T follicular helper cell (primary cell): ENCODE measurements at places on chromosomes 5 and 9.

- DNase-seq = no peak
Observed at GRCh38 chr5:56516441-56516840, 283.3 kb upstream of the ANKRD55 start.

DNA sequence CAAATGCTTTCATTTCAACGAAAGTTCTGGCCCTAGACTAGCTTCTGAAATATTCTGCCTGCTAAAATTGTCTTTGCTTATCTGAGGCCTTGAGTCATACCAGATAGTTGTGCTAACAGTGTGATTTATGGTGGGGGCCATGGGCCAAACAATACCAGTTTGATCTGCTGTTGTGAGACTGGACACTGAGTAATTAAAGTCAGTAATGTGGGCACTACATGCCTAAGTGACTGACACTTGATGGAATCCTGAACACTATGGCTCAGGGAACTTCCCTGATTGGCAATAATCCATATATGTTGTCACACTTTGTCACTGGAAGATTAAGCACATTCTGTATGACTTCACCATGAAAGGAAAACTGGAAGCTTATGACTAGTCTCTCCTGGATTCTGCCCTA is 127.6 kb upstream of the CYLC2 start:
- DNase-seq = no peak

DNA sequence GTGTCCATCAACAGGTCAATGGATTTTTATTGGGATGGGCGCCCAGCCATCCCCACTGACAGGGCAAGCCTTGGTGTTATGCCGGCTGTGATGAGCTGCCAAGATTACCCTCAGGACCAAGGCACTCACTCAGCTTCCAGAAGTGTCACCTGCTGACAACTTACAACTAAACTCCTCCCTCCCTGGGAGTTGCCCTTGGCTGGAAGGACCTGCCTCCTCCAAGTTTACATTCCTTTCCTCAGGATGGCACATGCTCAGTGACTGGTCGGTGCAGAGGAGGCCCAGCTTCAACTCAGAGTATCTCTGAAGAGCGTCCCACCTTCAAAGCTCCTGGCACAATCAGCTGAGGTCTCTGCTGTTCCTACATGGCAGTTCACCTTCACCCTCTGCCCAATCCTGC is 52.5 kb upstream of the ZBTB43 start:
- DNase-seq = no peak

- no peak for DNase-seq
Observed at GRCh38 chr5:107771926-107772325, 101.2 kb upstream of the EFNA5 start.

GRCh38 chr5:126531543-126532120 is 63.4 kb downstream of the ALDH7A1 start:
- no peak for DNase-seq

GRCh38 chr9:135328485-135329417 is 150.8 kb upstream of the PPP1R26 start:
- DNase-seq = no peak

GRCh38 chr5:52798938-52799337 is 11.2 kb downstream of the ITGA1 start:
- no peak for DNase-seq

GRCh38 chr5:117736698-117737097 is 1162.1 kb upstream of the SEMA6A start:
- no peak for DNase-seq

- no peak for DNase-seq
Observed at GRCh38 chr5:87340716-87341115, 72.0 kb downstream of the CCNH start.

DNA sequence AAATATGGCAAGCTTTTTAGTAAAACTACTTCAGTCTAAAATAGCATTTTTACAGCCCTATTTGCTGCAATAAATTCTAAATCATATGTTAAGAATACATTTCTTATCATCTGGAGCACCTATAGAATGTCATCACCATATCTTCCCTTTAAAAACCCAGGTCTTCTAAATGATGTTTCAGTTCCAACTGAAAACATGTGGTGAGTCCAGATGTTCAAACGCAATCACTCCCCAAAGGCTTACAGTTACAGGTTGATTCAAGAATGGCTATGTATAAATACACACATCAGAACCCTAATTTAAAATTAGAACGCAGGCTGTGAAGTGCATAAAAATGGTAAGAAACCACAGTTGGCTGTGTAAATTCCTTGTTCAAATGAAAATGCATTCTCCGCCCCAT is 796.3 kb downstream of the MAT2B start:
- DNase-seq = no peak

DNA sequence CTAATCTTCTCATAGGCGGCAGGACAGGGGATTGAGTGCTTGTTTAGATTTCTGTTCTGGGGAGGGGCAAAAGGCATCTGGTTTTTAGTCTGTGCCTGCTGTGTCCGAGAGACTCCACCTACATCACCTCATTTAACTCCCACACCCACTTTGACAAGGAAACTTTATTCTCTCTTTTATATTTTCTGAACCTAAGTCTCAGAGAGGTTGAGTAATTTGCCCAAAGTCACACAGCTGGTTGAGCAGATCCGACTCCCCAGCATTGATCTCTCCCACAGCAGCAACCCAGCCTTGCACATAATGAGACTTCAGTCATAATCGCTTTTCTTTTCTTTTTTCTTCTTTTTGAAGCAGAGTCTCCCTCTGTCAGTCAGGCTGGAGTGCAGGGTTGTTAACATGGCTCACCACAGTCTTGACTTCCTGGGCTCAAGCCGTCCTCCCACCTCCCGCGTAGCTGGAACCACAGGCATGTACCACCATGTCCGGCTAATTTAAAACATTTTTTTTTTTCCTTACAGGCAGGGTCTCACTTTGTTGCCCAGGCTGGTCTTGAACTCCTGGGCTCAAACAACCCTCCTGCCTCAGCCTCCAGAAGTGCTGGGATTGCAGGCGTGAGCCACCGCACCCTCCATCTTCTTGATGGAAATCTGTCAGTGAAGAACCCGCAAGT is 36.5 kb upstream of the ANKRD33B start:
- DNase-seq = no peak

DNA sequence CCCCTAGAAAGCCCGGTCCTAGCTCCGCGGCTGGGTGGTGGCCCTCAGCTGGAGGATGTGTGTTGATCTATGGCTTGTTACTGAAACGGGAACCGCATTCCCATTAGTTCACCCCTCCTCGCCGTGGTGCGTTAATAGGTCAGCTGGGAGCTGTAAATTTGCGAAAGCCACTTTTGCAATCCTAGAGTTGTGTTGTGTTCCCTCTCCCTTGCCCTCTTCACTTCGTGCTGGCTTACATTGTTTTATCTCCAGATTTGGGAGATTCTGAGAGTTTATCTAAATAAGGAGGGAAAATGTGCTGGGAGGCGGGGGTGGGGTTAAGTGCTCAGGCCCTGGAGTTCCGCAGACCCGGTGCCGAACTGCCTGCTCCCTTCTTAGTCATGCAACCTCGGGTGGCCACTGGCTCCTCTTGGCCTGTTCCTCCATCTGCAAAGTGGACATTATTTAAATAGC is 62.8 kb downstream of the HMCN2 start:
- DNase-seq = no peak

- DNase-seq = no peak
Observed at GRCh38 chr9:109401169-109401989, 80.5 kb upstream of the EPB41L4B start.

- no peak for DNase-seq
Observed at GRCh38 chr5:78690253-78690972, 41.8 kb upstream of the LHFPL2 start.

DNA sequence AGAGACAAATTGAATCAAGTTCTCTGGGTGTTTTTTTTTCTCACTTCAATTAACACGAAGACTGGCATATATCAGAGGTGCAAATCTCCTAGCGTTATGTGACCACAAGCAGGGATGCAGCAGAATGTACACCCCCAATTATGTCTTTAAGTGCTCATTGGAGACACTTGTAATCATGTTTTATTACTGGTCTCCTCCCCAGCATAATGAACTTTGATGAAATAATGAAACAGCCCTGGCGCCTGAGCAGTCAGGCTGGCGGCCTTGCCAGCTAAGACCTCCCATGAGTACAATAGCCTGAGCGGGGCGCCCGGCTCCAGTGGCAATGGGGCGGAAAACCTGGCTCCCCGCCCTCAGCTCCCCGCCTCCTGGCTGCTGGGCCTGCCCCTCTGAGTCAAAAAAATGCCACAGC is 209.4 kb upstream of the MSX2 start:
- DNase-seq = no peak

- DNase-seq = no peak
Observed at GRCh38 chr9:134811673-134812342, 68.8 kb upstream of the FCN2 start.

- no peak for DNase-seq
Observed at GRCh38 chr5:8327016-8327415, 458.1 kb downstream of the MTRR start.

DNA sequence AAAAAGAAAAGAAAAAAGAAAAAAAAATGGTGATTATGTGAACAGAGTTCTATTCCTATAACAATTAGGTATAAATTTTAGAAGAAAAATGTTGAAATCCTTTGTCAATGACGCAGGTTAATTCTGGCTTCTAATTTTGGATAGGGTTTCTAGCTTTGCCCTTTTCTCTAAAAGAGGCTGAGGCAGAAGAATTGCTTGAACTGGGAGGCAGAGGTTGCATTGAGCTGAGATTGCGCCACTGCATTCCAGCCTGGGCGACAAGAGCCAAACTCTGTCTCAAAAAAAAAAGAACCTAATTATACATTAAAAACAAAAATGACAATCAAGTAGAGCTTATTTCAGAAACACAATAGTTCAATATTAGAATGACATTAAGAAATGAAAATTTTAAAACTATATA is 2.9 kb downstream of the STXBP1 start:
- no peak for DNase-seq

DNA sequence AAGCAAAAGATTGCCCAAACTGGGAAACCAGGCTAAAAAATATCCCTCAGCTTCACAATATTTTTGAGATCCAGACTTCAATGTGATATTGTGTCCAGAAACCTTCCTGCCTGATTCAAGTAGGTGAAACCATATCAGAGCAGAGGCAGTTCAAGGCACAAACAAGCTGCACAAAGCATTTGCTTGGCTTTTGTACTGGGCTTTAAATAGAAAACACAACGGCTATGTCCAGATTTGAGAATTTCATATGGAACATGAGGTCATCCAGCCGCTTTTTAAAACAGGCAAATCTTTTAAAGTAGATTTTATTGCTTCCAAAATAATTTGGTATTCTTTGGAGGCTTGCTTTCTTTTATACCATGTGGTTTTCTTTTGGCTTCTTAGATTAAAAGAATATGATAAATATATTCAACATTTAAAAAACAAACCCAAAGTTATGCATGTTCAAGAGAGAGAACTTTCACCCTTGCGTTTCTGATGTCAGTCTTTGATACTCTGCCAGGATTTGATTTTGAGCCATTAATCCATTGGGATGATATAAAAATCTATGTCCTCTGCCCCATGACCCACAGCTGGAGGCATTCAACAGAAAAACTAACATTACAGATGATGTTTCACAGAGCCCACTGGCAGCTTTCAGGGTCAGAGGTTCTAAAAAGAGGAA is 29.0 kb upstream of the CCDC112 start:
- no peak for DNase-seq
